Left lung (tissue), 14 donors: ENCODE measurements at places on chromosomes 12 and 14. TPM values are rescaled to one million over a fixed set of nuclear protein-coding genes. Genes with fewer than 3 reads are reported as not detected.

SLC39A5 gene
- total RNA-seq = 0.29 TPM

KDM2B gene
- total RNA-seq = 22.9 TPM

TAC3 gene
- total RNA-seq = not detected

TMEM63C gene
- total RNA-seq = 0.47 TPM

CLEC4D gene
- total RNA-seq = 15.7 TPM

GPD1 gene
- 6.8 TPM for total RNA-seq

CMTM5 gene
- total RNA-seq = 0.71 TPM

CLEC1B gene
- total RNA-seq = 0.38 TPM

CCDC196 gene
- total RNA-seq = not detected

DNA sequence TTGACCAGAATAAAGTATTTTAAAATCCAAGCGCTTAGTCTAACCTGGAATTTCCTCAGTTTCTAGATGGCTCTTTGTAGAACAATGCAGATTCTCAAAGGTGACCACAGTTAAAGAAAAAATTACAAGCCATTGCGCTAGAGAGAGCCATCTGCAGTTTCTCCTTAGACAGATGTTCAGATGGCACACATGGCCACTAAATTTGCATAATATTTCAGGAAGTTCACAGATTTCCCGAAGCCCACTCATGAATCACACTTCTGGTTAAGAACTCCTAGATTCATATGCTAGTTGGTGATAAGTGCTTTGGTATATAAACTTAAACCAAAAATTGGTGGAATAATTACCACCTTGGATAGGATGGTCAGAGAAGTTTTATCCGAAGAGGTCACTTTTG, 749 bp downstream of the AKAP3 start:
- DNase-seq = no peak
- no peaks in the 10 kb centered on the region for H3K36me3 ChIP-seq
- peaks cover 14% of the 10 kb centered on the region for H3K4me1 ChIP-seq
- H3K27ac ChIP-seq = peak overlapping the region; percentile 83
- no peaks in the 10 kb centered on the region for H3K27me3 ChIP-seq

DNA sequence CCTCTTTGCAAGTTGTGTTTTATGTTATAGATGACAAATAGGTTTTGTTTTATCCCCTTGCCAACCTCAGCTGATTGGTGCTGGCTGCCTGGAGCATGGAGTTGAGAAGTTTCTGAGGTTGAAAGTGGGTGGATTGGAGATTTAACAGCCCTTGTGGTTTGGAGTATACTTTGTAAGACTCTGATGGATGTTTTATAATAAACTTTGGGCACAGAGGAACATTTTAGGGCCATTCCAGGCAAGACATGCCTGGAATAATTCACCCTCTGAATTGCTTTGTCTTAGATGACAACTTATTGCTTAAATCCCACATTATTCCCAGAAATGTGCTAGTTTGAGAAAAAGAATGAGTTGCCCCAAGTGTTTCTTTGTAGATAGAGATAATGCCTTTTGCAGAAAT, 158.9 kb downstream of the SLC5A8 start:
- H3K36me3 ChIP-seq = no peaks in the 10 kb centered on the region
- H3K27ac ChIP-seq = no peak overlapping the region
- H3K4me3 ChIP-seq = no peak overlapping the region
- DNase-seq = no peak

- no peaks in the 10 kb centered on the region for H3K4me1 ChIP-seq
- DNase-seq = no peak
- no peak overlapping the region for H3K4me3 ChIP-seq
- H3K27me3 ChIP-seq = peaks cover 19% of the 10 kb centered on the region
- H3K27ac ChIP-seq = no peak overlapping the region
- no peaks in the 10 kb centered on the region for H3K36me3 ChIP-seq
Measured at GRCh38 chr14:61197416-61197815, 83.7 kb downstream of the TMEM30B start.

GRCh38 chr14:103649001-103649400, 20.0 kb downstream of the KLC1 start:
- DNase-seq = no peak
- H3K4me1 ChIP-seq = peaks cover 34% of the 10 kb centered on the region
- no peak overlapping the region for H3K27ac ChIP-seq
- H3K27me3 ChIP-seq = no peaks in the 10 kb centered on the region
- H3K36me3 ChIP-seq = no peaks in the 10 kb centered on the region

DNA sequence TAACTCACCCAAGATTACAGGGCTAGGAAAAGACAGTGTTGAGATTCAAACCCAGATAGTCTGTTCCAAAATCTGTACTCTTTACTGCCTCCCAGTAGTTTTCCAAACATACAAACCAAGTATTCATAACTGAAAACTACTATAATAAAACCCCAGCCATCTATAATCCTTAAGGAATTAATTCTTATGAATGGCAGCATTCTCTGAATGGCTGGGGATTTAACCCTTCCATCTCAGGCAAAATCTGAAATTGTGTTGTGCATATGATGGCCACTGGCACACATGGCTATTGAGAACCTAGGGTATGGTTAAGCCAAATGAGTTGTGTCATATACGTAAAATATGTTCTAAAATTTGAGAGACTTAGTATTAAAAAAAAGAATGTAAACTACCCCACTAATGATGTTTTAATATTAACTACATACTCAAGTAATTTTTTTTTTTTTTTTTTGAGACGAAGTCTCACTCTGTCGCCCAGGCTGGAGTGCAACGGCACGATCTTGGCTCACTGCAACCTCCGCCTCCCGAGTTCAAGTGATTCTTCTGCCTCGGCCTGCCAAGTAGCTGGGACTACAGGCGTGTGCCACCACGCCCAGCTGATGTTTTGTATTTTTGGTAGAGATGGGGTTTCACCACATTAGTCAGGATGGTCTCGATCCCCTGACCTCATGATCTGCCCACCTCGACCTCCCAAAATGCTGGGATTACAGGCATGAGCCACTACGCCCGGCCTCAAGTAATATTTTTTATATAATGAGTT, 16.7 kb downstream of the PPP1R13B start:
- H3K27ac ChIP-seq = no peak overlapping the region
- no peak overlapping the region for H3K4me3 ChIP-seq
- H3K36me3 ChIP-seq = no peaks in the 10 kb centered on the region
- H3K4me1 ChIP-seq = peaks cover 8% of the 10 kb centered on the region
- no peaks in the 10 kb centered on the region for H3K27me3 ChIP-seq

DNA sequence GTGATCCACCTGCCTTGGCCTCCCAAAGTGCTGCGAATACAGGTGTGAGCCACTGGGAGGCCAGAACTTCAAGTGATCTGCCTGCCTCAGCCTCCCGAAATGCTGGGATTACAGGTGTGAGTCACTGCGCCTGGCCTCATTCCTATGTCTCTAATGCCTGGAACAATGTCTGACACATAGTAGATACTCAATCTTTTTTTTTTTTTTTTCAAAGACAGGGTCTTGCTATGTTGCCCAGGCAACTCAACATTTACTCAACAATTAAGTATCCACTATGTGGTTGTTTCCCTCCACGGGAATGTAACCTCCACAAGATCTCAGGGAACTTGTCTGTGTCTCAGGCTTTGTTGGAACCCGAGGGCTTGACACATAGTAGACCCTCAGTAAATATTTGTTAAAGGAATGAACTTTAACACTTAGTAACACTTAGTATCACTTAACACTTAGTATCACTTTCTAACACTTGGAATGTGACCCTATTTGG, 3.0 kb upstream of the TMEM120B start:
- H3K36me3 ChIP-seq = no peaks in the 10 kb centered on the region
- peak overlapping the region; percentile 67 for H3K27ac ChIP-seq
- no peaks in the 10 kb centered on the region for H3K27me3 ChIP-seq
- H3K4me3 ChIP-seq = no peak overlapping the region

DNA sequence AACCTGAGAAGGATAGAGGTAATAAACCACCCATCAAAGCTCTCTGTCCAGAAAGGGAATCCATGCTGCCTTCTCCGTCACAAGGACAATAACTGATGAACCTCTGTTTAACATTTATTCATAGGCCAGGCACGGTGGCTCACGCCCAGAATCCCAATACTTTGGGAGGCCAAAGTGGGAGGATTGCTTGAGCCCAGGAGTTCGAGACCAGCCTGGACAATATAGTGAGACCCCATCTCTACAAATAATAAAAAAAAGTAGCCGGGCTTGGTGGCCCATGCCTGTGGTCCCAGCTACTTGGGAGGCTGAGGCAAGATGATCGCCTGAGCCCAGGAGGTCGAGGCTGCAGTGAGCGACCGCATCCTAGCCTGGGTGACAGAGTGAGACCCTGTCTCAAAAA, 7.1 kb upstream of the FOS start:
- no peak for DNase-seq
- peaks cover 53% of the 10 kb centered on the region for H3K4me1 ChIP-seq
- no peak overlapping the region for H3K27ac ChIP-seq
- no peak overlapping the region for H3K4me3 ChIP-seq

DNA sequence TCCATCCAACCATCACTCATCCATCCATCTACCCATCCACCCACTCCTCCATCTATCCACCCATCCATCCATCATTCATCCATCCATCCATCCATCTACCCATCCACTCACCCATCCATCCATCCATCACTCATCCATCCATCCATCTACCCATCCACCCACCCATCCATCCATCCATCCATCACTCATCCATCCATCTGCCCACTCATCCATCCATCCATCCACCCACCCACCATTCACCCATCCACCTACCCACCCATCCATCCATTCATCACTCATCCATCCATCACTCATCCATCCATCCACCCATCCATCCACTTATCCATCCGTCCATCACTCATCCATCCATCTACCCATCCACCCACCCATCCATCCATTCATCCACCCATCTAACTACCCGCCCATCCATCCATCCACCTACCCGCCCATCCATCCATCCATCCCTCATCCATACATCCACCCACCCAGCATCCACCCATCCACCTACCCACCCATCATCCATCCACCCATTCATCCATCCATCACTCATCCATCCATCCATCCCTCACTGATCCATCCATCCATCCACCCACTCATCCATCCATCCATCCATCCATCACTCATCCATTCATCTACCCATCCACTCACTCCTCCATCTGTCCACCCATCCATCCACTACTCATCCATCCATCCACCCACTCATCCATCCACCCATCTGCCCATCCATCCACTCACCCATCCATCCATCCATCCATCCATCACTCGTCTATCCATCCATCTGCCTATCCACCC, 24.1 kb downstream of the TRPV4 start:
- no peak overlapping the region for H3K27ac ChIP-seq
- peaks cover 6% of the 10 kb centered on the region for H3K4me1 ChIP-seq
- no peaks in the 10 kb centered on the region for H3K36me3 ChIP-seq
- H3K27me3 ChIP-seq = no peaks in the 10 kb centered on the region
- no peak overlapping the region for H3K4me3 ChIP-seq
- no peak for DNase-seq

GRCh38 chr12:22682663-22683062, 57.7 kb downstream of the ETNK1 start:
- H3K4me1 ChIP-seq = peaks cover 22% of the 10 kb centered on the region
- no peak overlapping the region for H3K27ac ChIP-seq
- H3K4me3 ChIP-seq = no peak overlapping the region
- DNase-seq = no peak
- H3K27me3 ChIP-seq = no peaks in the 10 kb centered on the region

DNA sequence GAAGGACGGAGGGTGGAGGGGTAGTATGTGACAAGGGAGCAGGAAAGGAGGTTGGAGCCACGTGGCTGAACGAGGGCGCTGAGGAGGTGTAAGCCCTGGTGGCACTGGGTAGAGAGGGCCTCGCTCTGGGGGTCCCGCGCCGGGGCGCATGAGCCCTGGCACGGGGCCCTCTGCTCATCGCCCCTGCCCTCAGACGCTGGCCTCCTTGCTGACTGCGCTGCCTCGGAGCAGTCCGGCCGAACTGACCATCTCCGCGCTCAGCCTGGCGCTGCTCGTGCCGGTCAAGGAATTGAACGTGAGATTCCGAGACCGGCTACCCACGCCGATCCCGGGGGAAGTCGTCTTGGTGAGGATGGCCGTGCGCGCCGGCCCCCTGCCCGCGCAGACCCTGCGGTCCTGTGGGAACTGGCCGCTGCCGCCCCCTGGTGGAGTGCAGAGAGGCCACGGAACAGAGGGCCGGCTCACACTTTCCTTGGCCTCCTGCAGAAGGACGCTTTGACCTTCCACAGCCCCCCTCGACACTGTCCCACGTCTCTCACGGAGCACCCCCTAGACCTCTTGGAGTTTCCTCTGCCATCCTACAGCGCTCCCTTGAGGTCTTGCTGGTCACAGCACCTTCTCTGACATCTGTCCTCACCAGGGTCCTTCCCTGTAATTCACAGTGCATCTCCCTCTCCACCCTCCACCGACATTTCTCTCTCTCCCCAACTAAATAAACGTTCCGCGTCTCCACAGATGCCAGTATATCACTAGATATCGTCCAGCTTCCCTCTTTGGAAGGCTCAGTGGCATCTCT, 10.5 kb downstream of the ARHGEF25 start:
- peak overlapping the region; percentile 33 for H3K4me3 ChIP-seq
- H3K27ac ChIP-seq = no peak overlapping the region
- peaks cover 54% of the 10 kb centered on the region for H3K27me3 ChIP-seq
- no peaks in the 10 kb centered on the region for H3K36me3 ChIP-seq
- DNase-seq = no peak

DNA sequence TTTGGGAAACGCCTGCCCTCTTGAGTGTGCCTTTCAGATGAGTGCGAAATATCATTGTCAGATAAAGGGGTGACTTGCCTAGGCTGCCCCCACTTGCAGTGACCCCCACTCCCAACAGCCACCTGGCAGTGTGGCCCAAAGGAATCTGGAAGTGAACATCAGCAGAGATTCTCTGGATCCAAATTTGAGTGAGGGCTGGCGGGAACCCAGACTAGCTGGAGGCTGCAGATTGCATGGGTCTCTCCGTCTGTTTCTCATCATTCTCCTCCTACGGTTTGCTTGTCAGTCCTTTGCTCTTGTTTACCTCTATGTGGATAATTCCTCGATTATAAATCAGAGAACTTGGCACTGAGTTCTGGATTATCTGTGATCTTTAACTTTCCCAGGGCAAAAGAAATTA, 280.8 kb downstream of the ZFP36L1 start:
- DNase-seq = no peak
- H3K27me3 ChIP-seq = no peaks in the 10 kb centered on the region
- H3K27ac ChIP-seq = peak overlapping the region; percentile 26
- H3K4me3 ChIP-seq = no peak overlapping the region
- peaks cover 40% of the 10 kb centered on the region for H3K4me1 ChIP-seq
- no peaks in the 10 kb centered on the region for H3K36me3 ChIP-seq

- H3K4me1 ChIP-seq = peaks cover 8% of the 10 kb centered on the region
- DNase-seq = peak; percentile 9
- peak overlapping the region; percentile 92 for H3K4me3 ChIP-seq
- H3K36me3 ChIP-seq = no peaks in the 10 kb centered on the region
Measured at GRCh38 chr12:7190268-7191055, 976 bp downstream of the PEX5 start.

DNA sequence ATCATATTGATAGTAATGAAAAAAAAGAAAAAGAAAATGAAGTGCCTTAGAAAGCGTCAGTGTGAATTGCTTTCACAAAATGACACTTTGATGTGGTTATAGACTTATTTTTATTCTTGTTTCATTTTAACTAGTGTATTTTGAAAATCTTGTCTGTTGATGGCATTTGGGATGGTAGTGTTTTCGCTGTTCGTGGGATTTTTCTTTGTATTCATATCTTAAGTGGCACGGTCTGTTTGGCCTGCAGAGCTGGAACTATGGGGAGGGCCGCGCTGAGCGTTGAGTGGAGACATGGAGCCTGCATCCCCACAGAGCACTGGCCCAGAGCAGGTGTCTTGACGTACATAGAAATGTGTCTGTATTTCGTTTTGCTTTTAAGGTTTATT, 61.6 kb downstream of the WDR20 start:
- H3K36me3 ChIP-seq = peaks cover 66% of the 10 kb centered on the region
- H3K4me3 ChIP-seq = no peak overlapping the region
- no peak overlapping the region for H3K27ac ChIP-seq
- H3K27me3 ChIP-seq = no peaks in the 10 kb centered on the region
- no peaks in the 10 kb centered on the region for H3K4me1 ChIP-seq
